GM23338 (cell line): ENCODE measurements at places on chromosomes 2 and 18.

- DNase-seq = no peak
Measured at GRCh38 chr2:127428057-127428814, 10.0 kb downstream of the PROC start.

DNA sequence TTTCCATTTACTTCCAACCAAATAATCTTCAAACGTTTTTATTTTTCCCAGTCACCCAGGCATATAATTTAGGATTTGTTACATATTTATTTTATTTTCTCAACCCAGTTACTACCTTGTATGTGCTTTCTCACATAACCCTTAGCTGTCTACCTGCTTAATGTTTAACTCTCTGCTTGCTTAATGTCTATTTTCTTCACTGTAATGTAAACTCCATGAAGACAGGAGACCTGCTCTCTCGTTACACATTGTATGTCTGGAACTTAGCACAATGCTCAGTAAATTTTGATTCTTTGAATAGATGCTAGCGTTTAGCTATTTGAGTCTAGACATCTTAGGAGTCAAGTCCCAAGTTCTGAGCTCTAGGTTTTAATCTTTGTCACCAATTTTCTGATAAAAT, 70.2 kb downstream of the RBBP8 start:
- DNase-seq = no peak

- DNase-seq = peak; percentile 81
Measured at GRCh38 chr18:44130376-44130942, 550.2 kb upstream of the SETBP1 start.

DNA sequence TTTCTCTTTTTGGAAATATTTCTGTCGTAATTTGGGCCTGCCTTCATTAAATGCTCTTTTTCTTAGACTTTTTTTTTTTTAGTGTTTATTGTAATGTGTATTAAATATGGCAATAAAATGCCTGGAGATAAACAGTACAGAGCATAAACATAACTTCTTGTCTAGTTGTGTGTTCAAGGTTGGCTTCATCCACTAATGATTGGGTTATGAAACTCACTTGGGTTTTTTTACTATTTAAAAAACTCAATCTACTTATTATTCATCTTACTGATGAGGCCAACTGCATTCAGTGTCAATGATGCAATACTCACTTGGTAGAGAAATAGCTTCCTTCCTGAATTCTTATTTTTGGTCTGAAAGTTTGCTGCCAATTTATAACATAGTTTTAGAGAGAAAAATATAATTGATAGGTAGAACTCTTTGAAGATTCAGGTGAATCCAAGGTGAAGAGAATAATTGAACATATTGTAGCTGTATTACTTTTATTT, 144.2 kb upstream of the NABP1 start:
- no peak for DNase-seq

GRCh38 chr2:70751881-70752280, 16.1 kb downstream of the ADD2 start:
- no peak for DNase-seq

DNA sequence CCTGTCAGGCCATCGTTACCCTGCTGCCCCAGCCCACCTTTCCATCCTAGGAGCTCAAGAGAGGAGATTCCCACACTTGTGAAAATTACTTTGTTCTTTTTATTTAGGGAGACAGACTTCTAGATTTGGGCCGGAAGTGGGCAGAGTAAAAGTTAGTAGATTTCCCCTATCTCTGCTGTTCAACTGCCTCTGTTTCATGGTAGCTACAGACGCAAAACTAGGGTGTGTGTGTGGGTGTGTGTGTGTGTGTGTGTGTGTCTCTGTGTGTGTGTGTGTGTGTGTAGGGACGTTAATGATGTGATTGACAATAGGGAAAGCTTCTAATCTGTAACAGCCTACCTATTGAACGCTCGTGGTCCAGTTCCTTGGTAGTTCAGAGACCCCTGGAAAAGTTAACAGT, 438 bp downstream of the PSMA8 start:
- DNase-seq = no peak

GRCh38 chr2:98685930-98686887, 44.7 kb downstream of the MGAT4A start:
- DNase-seq = no peak

- no peak for DNase-seq
Measured at GRCh38 chr18:9867071-9867594, 18.6 kb upstream of the TXNDC2 start.

GRCh38 chr2:43340945-43341356, 114.5 kb upstream of the ZFP36L2 start:
- no peak for DNase-seq

DNA sequence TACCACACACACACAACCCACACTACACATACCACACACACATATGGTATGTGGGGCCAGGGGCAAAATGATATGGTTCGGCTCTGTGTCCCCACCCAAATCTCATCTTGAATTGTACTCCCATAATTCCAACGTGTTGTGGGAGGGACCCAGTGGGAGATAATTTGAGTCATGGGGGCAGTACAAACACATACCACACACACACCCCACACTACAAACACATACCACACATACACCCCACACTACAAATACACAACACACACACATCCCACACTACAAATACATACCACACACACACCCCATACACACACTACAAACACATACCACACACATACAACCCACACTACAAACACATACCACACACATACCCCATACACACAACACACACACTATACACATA, 117.8 kb downstream of the TTC32 start:
- no peak for DNase-seq

DNA sequence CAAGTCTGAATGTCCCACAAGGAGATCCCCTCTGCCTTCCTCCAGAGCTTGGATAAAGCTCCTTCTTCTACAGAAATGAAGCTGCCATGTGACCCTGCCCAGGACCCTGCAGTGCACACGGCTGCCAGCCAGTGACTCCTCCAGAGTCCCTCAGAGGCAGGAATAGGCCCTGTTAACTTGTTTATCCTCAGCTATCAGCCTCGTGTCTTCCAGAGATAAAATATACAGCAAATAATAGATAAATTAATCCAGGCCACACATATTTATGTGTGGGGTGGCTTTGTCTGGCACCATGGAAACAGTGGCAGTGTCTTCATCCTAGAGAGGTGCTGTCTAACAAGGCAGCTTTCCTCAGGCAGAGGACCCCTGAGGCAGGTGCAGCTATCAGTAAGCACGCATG, 66.7 kb downstream of the TMEM18 start:
- DNase-seq = no peak

GRCh38 chr2:228140934-228141528, 40.5 kb downstream of the SPHKAP start:
- DNase-seq = no peak

GRCh38 chr2:233120459-233120858, 60.3 kb downstream of the INPP5D start:
- no peak for DNase-seq

DNA sequence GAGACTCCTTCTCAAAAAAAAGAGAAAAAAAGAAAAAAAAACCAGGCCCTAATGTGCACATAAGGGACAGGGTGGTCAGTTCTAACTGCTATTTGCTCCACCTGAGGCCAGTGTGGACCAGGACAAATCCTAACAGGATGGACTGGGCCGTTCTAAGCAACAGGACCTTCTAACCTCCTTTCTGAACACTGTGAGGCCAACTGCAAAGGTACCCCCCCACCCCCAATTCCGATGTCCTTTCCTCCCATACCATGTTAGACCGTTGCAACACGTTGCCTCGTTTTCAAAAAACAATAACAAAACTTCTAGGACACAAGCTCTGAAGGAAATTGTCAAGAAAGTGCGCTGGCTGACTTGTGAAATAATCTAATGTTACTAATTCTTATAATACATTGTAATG, 1.2 kb downstream of the THAP4 start:
- no peak for DNase-seq

DNA sequence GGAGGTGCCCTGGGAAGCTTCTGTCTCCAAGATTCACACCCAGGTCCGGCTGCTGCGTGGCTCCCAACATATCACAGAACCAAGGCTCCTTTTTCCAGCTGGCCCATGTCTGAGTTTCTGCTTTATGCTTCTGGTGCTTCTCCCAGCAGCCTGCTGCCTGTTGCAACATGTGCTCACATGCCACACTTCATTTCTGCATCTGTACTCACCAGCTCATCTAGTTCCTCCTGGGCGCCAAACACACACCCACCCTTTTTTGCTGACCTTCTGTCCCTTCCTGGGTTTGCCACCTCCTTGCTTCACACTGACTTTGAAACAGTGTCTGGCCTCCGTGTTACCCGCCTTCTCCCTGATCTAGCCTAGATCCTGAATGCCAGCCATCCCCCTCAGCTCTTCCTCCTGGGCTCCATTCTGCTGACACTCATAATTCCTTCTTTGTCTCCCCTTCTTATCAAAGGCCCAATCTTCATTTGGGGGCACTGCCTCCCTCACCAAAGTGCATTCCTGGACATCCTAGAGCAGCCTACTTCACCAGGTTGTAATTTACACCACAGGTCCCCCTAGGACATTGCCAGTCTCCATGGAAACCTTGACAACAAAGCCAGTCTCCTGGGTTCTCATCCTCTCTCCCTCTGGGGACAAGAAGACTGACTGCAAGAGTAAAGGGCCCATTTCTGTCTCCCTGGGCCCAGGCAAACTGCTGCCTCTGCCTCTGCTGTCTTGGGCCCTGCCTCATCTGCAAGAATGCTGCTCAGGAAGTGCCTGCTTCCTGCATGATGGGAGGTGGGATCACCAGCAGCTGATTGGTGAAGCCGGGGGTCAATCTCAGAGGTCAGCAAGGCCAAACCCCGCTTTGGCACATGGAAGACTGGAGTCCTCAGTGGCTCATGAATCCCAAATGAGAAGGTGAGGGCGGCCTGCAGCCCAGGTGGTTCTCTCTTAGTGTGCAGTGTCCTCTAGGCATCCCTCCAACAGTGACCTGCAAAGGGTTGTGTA, 13.9 kb upstream of the PROM2 start:
- no peak for DNase-seq

- DNase-seq = no peak
Measured at GRCh38 chr2:101256316-101256715, 3.6 kb downstream of the CNOT11 start.

DNA sequence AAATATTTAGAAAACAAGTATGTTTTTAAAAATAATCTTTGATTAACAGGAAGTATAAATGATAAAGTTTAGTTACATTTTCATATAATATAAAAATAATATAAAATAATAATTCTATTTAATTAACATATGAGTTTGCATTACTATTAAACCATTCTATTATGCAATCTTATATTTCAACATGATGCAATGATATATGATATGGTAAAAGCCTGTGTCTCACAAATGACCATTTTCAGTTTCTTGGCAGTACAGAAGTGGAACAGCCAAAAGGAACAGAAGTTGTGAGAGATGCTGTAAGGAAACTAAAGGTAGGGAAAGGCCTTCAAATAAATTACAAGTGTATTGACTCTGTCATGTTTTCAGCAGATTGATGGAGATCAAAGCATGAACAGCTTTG, 230.8 kb downstream of the GULP1 start:
- DNase-seq = no peak

GRCh38 chr2:39335930-39336329, 92.2 kb upstream of the CDKL4 start:
- no peak for DNase-seq

GRCh38 chr2:21837168-21837960, 713.6 kb downstream of the TDRD15 start:
- no peak for DNase-seq

DNA sequence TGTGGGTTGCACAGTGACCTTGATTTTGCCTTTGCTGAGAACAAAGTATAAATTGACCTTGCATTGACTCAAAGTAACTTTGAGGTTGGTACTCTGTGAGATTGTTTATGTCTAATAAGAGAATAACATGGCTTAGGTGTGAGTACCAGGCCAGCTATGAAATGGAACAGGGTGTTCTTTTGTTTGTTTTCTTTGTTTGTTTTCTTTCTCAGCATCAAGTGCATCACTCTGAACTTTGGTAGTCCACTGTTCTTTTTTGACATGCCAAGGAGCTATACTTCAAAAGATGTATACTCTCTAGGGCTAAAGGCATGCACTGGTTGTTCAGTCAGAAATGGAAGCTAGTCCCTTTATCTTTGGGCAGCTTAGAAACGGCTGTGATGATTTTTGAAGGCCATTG, 5.1 kb downstream of the ABCB11 start:
- DNase-seq = no peak

GRCh38 chr2:239946864-239947728, 78.0 kb downstream of the NDUFA10 start:
- no peak for DNase-seq

GRCh38 chr2:217650229-217650628, 352.6 kb downstream of the TNS1 start:
- DNase-seq = peak; percentile 24

GRCh38 chr2:26681656-26682055, 10.9 kb upstream of the KCNK3 start:
- DNase-seq = no peak
